ENCODE measurements at places on chromosomes 4 and X. TPM values are rescaled to one million over a fixed set of nuclear protein-coding genes. Genes with fewer than 3 reads are reported as not detected.

SSX4B gene
- not detected for total RNA-seq

FABP2 gene
- total RNA-seq, result not detected

ASB9 gene
- not detected for total RNA-seq

ART3 gene
- not detected for total RNA-seq

TMEM271 gene
- not detected for total RNA-seq

DNA sequence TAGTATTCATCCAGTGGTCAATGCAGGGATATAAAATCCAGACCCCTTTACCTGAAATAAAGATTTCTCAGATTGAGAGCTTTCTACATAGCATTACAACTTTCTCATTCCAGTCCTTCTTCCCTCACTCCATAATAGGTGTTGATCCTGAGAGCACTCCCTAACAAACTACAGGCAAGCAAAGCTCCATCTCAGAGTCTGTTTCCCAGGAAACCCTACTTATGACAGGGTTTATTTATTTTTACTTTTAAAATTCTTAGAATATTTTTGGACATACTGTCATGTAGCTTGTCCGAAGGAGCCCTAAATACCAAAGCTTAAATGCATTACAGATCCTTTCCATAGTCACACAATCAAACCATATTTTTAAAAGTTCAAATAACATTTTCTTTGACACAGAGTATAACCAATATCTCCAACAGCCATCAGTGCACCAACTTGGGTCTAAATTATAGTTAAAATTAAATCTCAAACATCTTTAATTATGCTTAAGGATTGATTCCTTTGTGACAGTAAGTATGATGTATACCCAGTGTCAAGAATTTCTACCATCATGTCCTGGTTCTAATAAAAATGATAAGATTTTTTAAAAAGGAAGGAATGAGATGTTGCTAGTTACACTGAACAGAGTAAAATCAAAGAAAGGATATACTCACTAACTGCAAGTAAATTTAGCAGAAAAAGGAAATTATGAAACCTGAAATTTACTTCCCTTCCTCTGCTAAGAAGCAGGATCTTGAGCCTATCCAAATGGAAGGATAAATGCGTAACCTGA is 580.4 kb upstream of the ADGRL3 start:
- DNase-seq, result no peak

DNA sequence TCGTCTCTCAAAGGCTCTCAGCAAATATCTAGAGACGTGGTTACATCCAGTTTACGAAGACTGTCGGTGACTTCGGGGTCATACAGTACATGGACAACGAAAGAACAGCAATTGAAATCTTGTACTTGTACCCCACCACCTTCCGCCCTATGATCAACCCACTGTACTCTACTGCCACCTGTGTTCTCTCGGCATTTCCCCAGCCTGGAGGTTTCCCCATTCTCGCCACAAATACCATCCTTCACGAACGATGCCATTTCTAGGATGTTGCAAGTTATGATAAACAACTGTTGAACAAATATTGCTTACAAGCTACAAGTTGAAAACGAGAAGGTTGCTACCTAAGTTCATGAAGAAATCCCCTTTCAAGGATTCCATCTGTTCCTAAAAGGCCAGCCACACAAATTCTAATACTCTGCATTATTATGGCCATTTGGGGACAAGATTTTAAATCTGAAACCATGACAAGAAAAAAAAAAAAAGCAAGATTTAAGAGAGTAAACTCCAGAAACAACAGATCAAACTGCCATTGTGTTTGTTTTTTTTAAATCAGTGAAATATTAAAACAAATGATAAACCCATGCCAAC is 1.6 kb downstream of the APBB2 start:
- DNase-seq, result peak; percentile 74

DNA sequence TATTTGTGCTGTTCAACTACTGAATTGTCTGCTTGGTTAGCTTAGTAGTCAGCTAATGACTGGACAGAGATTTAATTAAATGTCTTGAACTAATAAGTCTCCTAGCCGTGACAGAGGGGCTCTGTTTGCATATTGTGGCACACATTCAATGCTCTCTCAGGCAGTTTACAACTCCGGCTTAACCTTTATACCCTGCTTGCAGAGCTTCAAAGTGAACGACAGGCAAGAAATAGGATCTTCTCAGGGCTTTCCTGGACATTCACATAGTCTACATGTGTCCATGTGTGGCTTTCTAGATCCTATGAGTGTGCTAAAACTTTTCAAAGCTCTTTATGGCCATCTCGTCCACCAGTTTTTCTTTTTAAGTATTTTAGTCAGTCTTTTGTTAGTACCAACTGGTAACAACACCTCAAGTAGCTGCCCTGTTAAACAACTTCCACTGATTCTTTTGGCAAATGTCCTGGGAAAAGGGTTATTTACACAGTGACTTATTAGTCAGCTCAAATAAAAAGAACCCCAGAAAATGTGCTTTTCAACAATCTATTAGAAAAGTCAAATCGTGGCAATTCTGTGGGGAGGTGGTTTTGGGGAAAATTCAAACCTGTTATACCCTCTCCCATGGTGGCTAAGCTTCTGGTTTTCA is 28.6 kb downstream of the OR13H1 start:
- DNase-seq, result no peak
